ENCODE measurements at places on chromosomes 1 and 21.
A peak's percentile ranks its signal among the peaks of the same experiment; 100 is the strongest.

- no peak for ATAC-seq
These were observed 75.5 kb upstream of the PDC start for GRCh38 chr1:186536273-186536890.

- ATAC-seq, result peak; percentile 87
These were observed 1719.5 kb downstream of the MRPL39 start for GRCh38 chr21:23887725-23888306.

DNA sequence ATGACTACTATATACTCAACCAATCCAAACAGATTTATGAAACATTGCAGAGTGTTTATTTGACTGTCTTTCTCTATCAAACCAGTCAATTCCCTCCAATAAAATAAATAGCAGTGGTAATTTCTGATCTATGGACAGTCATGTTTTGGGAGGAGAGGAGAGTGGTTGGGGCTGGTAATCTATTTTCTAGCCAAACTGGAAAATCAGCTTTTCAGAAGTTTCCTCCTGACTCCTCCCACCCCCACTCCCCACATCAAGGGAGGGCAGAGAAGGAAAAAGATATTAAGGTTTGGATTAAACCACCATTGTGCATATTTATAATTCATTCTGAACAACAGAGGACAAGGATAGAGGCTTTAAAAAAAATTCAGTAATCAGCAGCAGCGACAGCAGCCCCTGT, 69.4 kb upstream of the SOX13 start:
- ATAC-seq, result no peak

GRCh38 chr1:155591770-155592169, 18.2 kb upstream of the MSTO1 start:
- no peak for ATAC-seq

DNA sequence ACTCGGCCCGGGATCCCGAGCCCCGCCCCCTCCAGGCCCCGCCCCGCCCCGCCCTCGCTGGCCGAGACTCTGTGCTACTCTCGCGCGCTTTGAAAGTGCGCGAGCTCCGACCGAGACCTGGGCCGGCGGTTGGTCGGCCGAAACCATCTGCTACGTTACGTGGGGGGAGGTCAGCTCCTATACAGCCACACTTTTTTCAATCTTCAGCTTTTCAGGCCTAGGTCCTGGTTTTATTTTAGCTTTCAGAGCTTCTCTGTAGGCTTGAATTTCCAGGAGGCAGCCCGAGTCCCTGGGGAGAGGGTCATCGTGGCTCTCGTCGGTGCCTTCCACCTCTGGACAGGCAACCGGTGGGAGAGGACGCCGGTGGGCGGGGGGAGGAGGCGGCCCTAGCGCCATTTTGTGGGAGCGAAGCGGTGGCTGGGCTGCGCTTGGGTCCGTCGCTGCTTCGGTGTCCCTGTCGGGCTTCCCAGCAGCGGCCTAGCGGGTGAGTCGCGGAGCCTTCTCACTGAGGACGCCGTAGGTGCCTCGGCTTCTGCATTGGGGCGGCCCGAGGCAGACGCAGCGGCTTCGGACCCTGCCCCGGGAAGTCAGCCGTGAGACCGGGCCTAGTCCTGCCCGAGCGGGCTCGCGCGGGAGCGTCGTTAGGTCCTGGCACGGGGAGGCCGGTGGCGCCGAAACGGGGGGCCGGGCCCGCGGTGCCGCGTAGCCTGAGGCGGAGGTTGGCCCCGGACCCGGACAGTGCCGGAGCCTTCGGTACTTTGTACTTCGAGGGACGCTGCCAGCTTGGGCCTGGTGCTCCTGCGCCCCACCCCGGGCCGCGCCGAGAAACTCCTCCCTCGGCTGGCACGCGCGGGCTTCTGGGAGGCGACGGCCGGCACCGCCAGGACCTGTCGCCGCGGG, at the start of gene TARDBP:
Gene TARDBP (plus strand): TSS at position 395 of the 900 bp plus-strand sequence. CDS start 1,074 bp downstream, outside the sequence.
- peak; percentile 95 for ATAC-seq

GRCh38 chr21:15134701-15135470, 70.1 kb upstream of the NRIP1 start:
- ATAC-seq, result no peak

DNA sequence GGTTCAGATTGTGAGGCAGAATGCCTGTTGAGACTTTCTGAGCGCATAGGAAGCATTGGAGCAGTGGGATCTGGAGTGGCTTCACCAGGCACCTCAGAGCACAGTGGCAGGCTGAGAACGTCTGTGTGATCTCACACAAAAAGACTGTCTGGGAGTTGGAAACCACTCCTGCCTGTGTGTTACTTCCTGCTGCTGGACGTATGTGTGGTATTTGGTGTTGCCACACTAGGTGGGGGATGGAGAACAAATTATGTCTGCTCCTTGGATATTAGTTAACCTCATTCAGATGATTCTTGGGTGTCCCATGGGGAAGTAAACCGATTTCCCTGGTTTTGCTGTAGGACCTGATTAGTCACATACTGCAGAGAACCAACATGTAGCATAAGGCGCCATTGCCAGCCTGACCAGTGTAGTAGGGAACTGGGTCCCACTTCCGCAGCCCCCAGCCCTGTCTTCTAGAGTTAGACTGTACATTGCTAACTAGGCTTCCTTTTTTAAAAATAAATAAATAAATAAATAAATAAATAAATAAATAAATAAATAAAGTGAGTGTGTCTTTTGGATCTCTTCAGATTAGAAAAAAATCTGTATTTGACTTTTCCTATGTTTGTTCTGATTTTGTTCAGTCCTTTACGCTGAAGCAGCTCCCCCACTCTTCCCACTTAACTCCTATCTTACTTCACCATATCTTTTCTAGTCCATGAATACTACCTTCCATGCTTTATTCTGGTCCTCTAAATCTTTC, 26.9 kb downstream of the UCK2 start:
- no peak for ATAC-seq

DNA sequence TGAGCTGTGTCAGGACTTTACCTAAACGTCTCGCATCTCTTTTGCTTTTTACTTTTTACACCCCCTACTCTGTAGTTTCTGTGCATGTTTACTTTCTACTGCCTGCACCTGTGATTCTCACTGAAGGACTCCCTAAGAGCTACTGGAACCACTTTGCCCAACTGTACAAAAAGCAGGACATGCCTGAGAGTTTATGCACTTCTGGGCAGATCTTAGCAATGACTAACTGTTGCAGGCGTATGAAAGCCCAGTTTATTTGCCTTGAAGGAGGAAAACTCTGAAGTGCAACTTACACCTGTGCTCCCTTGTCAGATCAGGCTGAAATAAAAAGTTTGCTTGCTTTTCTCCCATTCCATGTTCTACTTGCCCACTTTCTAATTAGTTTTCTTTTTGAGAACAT, 467.0 kb upstream of the USP24 start:
- ATAC-seq, result no peak

- no peak for ATAC-seq
These were observed 210.3 kb downstream of the ST6GALNAC3 start for GRCh38 chr1:76284842-76285241.

DNA sequence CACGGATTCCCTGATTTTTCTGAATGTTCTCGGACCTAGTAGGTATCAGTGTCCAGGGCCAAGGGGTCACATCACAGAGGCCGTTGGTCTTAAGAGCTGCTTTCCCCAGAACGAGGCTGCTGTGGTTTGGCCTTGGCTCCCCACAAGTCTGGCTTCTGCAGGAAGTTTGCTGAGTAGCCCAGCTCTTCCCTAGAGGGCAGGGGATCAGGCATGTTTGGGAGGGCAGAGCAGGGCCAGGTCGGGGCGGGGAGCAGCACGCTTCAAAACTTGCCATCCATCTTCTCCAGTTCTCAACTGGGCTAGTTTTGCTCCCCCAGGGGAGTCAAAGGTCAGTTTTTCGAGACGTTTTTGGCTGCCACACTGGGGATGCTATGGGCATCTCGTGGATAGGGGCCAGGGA, 37.0 kb downstream of the MAN1C1 start:
- no peak for ATAC-seq

DNA sequence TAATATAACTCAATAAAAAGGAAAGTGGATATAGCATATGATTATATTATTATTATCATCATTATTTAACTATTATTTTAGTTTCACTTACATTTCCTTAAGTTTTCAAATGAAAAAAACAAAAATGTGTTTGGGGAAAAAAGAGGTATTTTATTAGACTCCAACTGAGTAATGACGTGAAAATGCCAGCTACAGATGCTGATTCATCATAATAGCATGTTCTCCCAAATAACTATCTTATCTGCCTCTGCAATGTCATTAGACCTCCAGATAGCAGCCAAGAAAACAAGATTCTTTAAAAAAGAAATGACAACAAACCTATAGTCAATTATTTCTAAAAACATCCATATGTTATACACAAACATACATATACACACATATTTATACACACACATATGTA, 1071.9 kb upstream of the TMPRSS15 start:
- no peak for ATAC-seq

- ATAC-seq, result peak; percentile 94
These were observed at the start of gene MNDA for GRCh38 chr1:158830904-158831507. Gene MNDA, plus strand, starts transcription at chr1:158831351. Its CDS starts 10,803 bp downstream, at chr1:158842154.

- no peak for ATAC-seq
These were observed 1.5 kb downstream of the C1orf159 start for GRCh38 chr1:1114431-1114830.

DNA sequence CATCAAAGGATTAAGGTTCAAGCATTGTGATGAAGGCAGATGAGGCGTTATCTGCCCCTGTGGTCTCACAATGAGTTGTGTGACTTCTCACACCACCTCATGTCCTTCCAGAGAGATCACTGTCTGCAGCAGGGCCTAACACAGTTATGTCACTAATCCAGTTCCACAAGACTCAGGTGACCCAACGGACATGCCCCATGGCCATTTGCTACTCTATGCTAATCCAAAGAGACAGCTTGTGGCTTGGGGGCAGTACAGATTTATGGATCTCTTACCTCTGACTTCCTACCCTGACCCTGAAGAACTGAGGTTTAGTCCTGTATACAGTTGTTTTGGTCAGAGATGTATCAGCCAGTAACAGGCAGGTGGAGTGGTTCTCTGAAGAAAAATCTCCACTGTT, 147.1 kb downstream of the GLUL start:
- ATAC-seq, result no peak

DNA sequence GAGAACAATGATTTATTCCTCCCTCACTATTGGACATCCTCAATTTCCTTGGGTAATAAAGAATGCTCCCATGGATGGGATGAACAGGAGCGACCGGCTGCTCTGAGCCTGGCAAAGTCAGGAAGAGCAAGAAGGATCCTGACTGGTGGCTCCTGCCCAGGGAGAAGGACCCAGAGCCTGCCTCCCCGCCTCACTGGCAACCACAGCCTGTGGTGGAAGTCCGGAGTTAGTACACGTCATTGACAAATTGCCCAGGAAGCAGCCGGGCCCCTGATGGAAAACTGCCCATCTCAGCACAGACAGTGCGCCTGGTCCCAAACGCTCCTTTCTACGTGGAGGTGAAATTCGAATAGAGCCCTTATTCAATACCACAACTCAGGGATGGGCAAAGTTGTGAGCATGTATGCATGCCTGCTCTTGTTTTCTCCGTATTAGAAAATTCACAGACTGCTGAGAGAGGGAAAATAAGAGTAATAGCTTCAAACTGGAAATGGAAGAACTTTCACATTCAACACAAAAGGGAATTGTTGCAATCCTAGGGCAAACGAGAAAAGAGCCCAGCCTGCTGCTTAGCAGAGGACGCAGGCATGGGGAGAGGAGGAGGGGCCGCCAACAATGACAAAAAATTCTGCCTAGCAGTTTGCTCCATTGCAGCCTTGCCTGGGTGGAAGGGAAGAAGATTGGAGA, 397.1 kb upstream of the VAMP3 start:
- no peak for ATAC-seq

GRCh38 chr1:54559111-54559548, 11.1 kb downstream of the ACOT11 start:
- ATAC-seq, result no peak

- ATAC-seq, result no peak
These were observed 122.3 kb upstream of the ADAR start for GRCh38 chr1:154730259-154730658.

DNA sequence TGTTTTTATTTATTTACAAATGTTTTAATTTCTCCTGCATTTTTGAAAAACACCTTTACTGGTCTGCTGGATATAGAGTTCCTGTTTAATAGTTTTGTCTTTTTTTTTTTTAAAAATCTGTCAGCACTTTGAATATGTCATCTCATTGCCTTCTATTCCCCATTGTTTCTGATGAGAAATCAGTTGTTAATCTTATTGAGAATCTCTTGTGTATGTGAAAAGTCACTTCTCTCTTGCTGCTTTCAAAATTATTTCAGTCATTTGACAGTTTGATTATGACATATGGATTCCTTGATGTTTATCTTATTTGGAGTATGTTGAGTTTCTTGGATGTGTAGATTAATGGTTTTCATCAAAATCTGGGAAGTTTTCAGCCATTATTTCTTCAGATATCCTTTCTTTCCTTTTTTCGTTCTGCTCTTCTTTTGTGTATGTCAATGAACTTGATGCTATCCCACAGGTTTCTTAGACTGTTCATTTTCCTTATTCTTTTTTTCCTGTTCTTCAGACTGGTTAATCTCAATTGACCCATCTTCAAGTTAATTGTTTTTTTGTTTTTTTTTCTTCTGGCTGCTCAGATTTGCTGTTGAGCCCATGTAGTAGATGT, 51.2 kb upstream of the CCDC190 start:
- no peak for ATAC-seq

DNA sequence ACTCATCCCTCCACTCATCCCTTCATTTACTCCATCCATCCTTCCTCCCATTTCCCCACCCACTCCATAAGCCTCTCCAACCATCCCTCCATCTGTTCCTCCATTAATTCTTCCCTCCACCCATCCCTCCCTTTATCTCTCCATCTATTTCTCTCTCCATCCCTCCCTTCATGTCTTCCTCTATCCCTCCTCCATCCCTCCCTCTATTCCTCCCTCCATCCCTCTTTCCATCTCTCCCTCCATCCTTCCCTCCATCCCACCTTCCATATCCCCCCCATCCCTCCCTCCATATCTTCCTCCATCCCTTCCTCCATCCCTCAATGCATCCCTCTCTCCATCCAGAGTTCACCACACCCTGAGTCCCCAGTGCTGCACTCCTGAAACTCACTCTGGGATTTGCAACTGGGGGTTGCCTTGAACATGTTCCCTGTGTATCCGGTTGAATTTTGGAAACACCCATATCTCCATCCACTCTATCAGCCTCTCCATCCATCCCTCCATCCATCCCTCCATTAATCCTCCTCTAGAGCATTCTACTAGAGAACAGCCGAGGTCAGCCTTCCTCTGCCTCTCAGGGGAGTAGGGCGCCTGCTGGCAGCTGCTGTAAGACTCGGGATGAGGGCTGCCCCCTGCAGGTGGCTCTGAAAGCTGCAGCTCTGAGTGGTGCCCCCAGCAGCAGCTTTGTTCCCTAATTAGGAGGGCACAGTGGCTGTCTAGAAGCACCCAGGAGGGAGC, 39.4 kb downstream of the ABCG1 start:
- ATAC-seq, result peak; percentile 78

GRCh38 chr1:169604781-169605560, 18.7 kb upstream of the F5 start:
- ATAC-seq, result peak; percentile 95

DNA sequence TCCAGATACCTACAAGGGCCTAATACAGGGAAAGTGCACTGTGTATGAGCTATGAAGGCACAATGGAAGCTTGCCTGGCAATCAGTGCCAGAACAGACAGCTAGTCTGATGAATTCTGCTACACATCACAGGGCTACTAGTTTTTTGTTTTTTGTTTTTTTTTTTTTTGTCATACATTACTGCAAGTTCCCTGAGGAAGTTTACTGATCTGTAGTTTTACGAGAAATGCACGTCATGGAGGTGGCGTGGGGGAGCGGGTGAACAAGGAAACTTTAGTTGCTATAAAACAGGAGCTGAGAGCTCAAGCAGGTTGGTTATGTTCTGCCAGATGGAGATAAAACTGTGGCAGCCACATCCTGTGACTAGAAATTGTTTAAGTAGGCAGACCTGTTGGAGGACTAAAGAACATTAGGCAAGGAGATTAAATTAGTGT, 17.7 kb downstream of the PTPRC start:
- peak; percentile 55 for ATAC-seq
